Fibroblast of mammary gland (primary cell): ENCODE measurements at places on chromosomes 11 and 22.

DNA sequence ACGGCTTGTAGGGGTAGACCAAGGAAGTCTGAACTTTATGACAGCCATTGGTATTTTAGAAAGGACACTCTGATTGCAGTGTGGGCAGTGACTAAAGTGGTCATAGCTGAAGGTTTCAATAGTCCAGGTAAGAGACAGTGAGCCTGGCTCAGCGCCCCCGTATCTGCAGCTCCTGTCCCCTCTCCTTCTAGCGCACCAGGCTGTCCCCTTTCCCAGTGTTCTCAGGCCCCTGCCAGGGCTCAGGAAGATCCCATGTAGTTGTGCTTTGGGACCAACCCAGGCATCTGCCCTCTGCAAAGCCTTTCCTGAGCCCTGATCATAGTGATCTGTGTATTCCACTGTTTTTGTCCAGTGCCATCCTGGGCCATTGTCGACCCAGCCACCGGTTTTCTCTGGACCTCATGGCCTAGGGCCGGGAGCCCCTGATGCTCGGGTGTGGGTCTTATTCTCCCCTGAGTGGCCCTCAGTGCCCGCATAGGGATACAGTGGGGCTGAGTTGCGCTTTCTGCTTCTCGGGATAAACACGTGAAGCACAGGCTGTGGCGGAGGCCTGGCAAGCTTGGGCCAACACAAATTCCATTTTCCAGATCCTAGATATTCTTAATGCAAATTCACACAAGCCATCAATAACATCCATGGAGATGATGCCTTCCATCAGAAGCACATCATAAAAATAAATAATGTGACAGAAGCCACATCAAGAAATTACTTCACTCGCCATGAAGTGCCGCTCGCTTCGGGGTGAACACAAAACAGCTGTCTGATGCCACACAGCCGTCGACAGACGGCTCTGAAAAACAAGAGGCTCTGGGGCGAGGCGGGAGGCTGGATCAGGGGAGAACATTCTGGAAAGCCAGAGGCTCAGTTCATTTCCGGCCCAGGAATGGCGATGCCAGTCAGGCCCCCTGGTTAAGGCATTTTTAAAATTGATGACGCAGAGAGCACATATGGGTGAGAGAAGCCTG is 805.0 kb downstream of the TBC1D22A start:
- no peak for DNase-seq

GRCh38 chr11:58513747-58514367 is 6.0 kb upstream of the OR5B21 start:
- DNase-seq, result peak; percentile 75

DNA sequence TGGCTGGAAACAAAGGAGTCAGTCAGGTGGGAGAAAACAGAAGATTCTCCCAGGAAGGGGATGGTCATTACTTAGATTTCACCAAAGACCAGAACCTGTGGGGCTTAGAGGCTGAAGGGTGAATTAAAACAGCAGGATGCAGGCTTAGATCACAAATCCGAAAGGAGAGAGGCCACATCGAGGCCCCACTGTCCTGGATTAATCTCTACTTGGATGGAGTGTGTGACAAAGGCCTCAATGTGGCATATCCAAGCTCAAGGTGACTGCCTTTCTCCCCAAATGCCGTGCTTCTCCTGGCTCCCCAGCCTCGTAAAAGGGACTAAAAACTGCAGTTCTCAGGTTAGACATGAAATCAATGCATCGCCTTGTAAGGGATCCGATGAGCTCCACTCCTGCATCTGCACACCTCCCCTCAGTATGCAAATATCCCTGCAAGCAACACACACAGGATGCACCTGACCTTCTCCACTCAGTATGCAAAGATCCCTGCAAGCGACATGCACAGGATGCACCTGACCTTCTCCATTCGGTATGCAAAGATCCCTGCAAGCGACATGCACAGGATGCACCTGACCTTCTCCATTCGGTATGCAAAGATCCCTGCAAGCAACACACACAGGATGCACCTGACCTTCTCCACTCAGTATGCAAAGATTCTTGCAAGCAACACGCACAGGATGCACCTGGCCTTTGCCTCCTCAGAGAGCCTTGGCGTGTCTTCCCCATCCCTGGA is 447.4 kb downstream of the BRD1 start:
- DNase-seq, result no peak

GRCh38 chr11:7619322-7619721 is 54.0 kb downstream of the CYB5R2 start:
- DNase-seq, result no peak

DNA sequence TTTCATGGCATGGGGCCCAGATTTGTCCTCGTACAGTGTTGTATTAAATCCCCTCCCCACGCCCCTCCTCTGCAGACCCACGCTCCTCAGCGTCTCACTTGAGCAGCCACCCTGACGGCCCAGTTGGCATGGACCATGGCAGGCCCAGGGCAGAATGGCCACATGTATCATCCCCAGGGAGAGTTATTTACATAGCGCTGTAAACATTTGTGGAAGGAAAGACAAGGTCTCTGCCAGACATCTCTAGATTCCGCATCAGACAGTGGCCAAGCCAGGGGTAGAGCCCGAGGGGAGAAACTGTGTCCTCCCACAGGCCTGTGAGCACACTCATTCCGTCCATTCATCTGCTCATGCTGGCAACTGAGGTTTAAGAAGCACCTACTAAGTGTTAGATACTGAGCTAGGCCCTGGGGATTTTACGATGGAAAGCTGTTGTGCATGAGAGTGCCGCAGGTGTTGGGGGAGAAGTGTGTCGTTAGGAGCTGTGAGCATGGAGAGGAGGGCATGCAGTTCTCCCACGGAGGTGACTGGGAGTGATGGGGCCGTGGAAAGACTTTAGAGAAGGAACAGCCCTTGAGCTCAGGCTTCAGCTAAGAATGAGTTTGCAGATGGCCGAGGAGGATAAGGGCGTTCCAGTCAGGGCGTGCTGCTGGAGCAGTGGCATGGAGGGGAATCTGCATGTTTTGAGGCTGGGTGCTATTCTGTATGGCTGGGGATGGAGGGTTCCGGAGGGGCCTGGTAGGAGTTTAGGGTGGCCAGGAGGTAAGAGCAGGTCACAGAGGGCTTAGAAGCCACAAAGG is 94.9 kb downstream of the GRIK4 start:
- DNase-seq, result no peak

GRCh38 chr11:126319374-126319740 is 15.5 kb downstream of the DCPS start:
- DNase-seq, result no peak

GRCh38 chr11:9972989-9973388 is 309.1 kb downstream of the SWAP70 start:
- peak; percentile 74 for DNase-seq

DNA sequence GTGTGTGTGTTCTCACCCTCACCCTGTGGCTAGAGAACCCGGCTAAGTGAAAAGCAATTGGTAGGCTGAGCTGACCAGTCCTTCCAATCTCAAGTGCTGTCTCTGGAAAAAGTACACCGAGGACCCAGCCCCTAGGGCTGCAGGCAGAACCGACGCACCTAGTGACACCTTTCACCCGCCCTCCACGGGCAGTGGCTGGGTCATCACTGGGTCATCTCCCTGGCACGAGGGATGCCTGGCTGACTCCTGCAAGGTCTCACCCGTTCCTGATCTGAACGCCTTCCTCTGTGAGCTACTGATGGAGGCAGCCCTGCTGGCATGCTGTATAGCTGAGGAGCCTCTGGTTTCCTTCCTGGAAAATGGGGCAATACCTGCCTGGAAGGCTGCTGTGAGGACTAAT is 311.5 kb downstream of the NTM start:
- no peak for DNase-seq

DNA sequence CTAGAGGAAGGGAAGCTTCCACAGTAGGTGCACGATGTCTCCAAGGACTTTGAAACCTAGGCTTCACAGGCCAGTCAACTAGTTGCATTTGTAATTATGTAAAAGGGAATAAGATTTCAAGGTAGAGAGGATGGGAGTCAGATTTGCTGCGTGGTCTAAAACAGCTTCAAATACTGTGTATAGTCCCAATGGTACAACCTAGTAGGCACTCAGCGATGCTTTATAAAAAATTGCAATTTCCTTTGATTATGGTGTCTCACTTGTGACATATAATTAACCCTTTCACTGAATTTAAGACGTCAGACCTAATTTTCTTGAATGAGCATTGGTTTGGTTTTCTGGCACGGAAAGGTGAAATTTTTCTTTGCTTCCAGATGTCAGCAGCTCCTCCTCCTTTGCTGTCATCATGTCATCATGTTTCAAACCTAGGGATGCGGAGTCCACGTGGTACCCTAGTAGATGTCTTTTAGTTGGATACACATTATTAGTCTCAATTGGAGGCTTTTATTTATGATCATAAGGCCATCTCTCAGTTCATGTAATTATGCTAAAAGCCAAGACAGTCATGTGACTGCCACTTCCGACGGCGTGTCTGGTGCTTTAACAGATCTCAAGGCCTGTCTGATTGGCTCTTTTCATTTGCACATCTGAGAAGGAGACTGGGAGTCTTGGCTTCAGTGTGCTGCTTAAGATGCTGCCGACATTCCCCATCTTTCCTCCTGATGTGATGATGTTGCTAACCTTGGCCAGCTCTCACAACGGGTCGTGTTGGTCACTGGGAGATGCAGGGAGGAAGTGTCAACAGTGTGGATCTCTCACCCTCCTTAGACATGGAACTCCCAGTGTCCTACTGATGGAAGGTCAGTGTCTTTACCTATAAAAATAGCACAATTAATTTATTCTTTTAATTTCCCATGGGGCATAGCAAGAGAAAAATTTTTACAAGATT is 134.0 kb downstream of the HIPK3 start:
- no peak for DNase-seq

GRCh38 chr11:75553182-75553581 is 8.9 kb upstream of the SERPINH1 start:
- DNase-seq, result no peak

GRCh38 chr11:69436041-69436982 is 45.2 kb upstream of the LINC01488 start:
- DNase-seq, result no peak

- DNase-seq, result peak; percentile 24
Measured at GRCh38 chr11:118434553-118435289, 1.6 kb upstream of the KMT2A start.

GRCh38 chr22:48779661-48780596 is 1047.7 kb downstream of the BRD1 start:
- DNase-seq, result no peak

- DNase-seq, result no peak
Measured at GRCh38 chr11:8094656-8095055, 13.6 kb downstream of the TUB start.

DNA sequence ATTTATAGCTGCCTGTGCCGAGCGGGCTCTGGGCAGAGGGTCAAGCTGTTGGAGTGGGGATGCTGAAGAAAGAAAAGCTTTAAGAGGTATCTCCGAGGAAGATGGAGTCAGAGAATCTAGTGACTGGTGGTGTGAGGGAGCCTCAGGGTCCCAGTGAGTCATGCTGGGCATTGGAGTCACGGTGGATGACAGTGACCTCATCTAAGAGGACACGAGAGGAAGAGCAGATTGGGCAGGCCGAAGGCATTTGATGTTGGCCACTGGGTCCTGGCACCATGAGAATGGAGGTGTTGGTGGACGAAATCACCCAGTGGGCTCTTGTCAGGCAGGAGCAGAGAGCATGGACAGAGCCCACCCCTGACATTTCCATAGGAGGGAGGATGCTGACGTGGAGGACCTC is 68.4 kb downstream of the TBC1D22A start:
- DNase-seq, result no peak

DNA sequence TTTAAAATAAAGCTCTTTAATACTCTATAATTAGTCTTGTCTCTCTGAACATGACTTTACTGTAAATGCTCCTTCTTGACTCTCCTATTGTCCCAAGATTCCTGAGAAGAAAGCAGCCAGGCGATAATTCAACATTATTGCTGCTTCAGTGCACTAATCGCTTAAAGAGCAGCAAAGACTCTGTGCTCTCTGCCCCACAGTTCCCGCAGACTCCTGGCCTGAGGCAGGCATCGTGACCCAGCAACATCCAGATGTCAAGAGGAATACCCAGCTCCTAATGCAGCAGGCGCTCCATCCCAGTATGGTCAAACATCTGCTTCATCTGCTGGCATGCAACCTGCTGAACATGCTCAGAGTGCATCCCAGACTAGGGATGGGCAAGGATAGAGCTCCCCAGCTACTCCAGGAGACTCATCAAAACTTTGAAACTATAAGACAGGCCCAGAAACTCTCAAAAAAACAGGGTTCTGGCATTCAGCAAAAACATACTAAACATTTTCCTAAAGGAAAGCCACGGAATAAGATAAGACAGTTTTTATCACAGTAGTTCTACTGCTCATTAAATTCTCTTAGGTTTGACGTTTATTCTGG is 270.0 kb downstream of the SOX6 start:
- DNase-seq, result no peak
